ENCODE measurements at places on chromosomes 6 and 20.

DNA sequence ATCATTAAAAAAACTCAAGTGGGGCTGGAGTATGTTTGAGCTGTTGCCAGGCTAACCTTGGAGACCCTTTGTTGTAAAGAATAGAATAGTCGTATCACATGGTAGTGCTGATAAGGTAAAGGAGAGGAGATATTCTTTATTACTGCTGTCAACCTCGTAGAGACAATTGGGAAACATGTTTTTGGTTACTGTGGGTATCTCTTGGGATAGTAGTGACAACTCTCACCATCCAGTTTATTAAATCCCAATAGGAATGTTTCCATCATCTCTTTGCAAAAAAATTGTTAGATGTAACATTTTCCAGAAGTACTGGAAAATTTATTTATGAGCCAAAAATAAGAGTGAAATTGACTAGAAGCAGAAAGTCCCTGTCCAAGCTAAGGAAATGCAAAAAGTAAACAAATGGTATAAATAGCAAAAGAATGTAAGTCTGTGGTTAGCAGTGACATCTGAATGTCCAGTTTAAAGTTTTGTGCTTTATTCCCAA, 829.3 kb upstream of the CITED2 start:
- DNase-seq: no peak

DNA sequence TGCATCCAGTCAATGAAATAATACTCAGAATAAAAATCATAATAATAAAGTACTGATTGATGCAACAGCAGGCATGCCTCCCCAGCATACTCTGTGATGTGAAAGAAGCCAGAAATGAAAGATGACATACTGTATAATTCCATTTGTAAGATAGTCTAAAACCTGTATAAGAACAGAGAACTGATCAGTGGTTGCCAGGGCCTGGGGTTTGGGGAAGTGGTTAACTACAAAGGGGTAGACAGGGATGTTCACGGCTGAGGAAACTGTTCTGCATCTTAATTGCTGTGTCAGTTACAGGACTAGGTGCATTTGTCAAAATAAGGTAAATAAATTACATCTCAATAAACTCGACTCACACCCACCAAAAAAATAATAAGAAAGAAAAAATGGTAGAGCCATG, 81.3 kb upstream of the BMP2 start:
- DNase-seq: no peak

DNA sequence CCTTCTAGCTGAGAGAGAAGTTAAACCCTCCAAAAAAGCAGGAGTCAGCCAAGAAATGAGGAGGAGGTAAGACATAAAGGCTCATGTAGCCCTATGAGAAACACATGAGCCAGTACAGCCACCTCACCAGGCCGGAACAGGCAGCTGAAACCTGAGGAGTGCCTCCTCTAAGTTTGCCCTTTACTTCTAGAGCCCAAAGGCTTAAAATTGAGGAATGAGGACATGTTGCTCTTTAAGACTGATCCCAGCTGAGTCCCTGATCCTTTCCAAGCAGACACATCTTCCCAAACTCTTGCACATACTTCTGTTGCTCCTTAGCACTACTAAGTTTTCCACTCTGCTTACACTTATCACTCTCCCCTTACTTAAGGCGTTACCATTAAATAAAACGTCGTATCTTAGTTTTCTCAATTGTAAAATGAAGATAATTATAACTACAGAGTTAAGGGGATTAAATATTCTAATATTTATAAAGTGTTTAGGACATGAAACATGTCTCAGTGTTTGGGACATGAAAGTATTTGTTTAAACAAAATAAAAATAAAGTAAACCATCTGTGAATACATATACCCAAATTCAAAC, 124.0 kb downstream of the OGFRL1 start:
- DNase-seq: no peak

- no peak for DNase-seq
These were observed 216.5 kb downstream of the SYNE1 start for GRCh38 chr6:152420696-152421095.

- no peak for DNase-seq
These were observed 71.5 kb upstream of the HDAC2 start for GRCh38 chr6:114042267-114043016.

GRCh38 chr20:32559753-32560380, 25.3 kb downstream of the NOL4L start:
- DNase-seq: no peak

GRCh38 chr6:26056583-26057350, 30.5 kb upstream of the HFE start:
- no peak for DNase-seq

- DNase-seq: no peak
These were observed 593.1 kb upstream of the GJE1 start for GRCh38 chr6:141539617-141540016.

DNA sequence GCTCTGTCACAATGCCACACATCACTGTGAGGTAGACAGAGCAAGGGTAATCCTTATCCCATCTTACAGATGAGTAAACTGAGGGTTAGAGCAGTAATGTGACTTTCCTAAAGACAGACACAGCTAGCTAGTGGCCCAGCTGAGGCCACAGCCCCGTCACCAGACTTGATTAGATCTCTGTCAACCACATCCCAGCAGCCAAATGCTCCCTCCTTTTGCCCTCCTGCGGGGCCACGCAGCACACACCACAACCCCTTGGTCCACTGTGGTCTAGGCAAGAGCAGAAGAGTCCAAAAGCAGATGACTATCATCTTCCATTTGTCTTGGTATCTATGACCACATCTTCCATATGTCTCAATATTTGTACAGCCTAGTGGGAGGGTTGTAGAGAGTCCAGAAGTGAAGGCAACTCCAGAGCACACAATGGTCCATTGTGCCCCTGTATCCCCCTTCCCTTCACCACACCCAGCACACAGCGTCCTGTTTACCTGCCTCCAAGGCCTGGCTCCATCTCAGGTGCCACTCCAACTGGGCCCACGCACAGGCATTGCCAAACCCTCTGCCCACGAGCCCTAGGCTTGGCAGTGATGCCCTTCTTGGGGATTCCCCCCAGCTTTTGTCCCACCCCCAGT, 47.1 kb upstream of the FOXP4 start:
- no peak for DNase-seq

GRCh38 chr6:75551367-75551952, 50.2 kb upstream of the SENP6 start:
- no peak for DNase-seq

DNA sequence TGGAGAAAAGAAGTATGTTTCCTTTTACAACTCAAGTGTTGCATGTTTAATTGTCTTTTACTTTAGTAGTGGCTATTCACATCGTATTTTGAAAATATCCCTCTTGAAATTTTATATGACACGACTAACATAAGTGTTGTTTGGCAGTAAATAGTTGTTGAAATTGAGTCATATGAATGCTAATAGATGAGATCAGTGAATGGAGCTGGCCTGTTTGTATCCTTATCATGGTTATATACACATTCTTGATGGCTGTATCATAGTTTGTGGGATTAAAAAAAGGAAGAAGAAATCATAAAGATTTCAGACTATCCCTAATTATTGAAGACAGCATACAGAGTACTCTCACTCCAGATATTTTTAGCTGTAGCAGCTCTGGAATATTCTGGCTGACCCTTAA, 8.2 kb upstream of the RAE1 start:
- no peak for DNase-seq

- no peak for DNase-seq
These were observed 721.4 kb downstream of the CBLN4 start for GRCh38 chr20:55283889-55284288.

DNA sequence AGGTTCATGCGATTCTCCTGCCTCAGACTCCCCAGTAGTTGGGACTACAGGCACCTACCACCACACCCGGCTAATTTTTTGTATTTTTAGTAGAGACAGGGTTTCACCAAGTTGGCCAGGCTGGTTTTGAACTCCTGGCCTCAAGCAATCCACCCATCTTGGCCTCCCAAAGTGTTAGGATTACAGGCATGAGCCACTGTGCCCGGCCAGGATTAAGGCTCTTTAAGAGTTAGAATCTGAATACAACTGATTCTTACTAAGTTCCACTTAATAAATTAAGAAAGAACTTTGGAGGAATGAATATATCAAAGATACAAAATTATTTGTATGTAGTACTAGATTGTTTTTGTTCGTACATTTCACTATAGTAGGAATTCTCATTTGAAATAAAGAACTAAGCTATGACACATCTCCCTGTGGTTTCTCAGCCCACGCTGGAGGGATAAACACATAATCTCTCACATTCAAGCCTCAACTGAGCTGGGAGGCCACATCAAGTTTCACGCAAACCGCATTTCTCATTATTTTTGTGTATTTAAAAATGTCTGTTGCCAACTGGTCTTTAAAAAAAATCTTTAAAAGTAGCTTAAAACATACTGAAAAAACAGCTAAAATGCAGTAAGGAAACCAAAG, 34.2 kb downstream of the DTNBP1 start:
- peak; percentile 64 for DNase-seq

- DNase-seq: no peak
These were observed 13.4 kb downstream of the RFPL4B start for GRCh38 chr6:112360498-112360897.

DNA sequence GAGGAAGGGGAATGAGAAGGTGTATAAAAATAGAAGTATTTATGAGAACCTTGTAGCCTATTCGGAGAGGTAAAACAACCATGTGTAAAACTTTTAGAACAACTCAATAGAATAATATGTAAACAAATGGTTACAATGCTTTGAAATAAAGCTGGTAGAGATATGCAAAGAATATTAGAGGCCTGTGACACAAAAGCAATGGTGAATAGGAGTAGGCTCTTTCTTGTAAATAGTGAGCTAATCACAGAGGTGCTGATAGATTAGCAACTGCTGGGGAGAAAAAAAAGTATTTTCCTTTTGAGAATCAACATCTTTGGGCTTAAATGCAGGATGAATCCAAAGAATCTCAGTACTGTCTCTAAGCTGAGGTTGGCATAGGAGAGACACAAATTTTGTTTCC, 7.0 kb downstream of the TMEM200A start:
- no peak for DNase-seq

GRCh38 chr6:127590344-127590743, 13.4 kb downstream of the C6orf58 start:
- DNase-seq: no peak

- peak; percentile 65 for DNase-seq
These were observed 117.3 kb downstream of the OPRM1 start for GRCh38 chr6:154156135-154156896.

DNA sequence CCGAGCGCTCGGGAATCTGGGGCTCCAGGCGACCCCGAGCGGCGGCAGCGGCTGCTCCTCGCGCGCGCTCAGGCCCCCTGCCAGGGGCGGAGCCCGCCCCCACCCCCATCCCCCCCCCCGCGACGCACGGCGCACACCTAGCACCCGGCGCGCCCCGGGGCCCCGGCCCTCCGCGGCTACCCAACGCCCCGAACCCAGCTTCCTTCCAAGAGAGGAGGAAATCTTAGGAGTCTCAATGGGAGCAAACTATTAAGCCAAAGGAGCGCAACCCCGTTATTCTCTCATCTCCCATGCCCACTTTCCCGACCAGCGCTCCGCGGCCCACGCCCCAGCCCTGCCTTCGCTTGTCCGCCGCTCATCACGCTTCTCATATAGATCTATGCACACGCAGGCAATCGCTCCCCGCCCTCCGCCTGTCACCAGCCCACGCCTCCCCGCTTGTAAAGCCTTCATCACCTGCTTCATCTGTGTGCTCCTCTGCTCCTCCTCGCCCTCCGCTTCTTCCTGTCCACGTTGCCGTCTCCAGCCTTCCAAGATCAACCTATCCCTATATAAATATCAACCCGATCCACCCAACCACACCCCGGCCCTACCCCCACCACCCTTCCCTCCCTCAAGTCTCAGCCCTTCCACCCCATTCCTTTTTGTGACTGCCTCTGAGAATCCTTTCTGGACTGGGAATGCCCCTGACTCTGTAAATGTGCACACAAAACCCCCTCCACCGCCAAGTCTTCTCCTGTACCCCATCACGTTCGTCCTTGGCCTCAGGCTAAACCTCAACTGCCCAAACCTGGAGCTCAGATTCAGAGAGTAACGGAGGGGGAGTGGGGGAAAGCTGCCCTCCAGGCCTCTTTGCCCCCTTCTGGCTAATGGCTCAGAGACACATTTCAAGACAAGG, at the start of gene DLK2:
Gene DLK2, minus strand, starts transcription at position 18 of the 898 bp plus-strand sequence. CDS start 723 bp downstream, outside the sequence.
- peak; percentile 58 for DNase-seq

- DNase-seq: no peak
These were observed 79.2 kb upstream of the MPC1 start for GRCh38 chr6:166461821-166462460.

GRCh38 chr6:116247285-116247684, 6.6 kb downstream of the TSPYL4 start:
- no peak for DNase-seq

- peak; percentile 55 for DNase-seq
These were observed at the start of gene UST for GRCh38 chr6:148746363-148747144. Gene UST, plus strand, starts transcription at chr6:148747030. Its CDS starts 401 bp downstream, at chr6:148747431.

- no peak for DNase-seq
These were observed 1.8 kb downstream of the ENTPD6 start for GRCh38 chr20:25197183-25197869.

DNA sequence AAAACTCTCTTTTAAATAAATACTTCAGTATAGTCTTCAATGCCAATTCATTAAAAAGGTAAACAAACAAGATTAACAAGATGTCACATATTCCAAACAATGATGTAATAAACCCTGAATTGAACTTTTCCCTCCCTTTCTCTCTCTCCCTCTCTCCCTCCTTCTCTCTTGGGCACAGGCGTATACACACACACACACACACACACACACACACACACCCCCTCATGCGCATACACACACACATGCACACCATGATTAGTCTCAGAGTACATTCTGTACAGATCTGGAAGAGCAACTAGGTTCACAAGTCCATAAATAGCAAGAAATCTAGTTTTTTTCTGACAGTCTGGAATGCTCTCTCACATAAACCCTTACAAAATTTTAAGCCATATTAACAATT, 128.3 kb downstream of the DST start:
- no peak for DNase-seq

DNA sequence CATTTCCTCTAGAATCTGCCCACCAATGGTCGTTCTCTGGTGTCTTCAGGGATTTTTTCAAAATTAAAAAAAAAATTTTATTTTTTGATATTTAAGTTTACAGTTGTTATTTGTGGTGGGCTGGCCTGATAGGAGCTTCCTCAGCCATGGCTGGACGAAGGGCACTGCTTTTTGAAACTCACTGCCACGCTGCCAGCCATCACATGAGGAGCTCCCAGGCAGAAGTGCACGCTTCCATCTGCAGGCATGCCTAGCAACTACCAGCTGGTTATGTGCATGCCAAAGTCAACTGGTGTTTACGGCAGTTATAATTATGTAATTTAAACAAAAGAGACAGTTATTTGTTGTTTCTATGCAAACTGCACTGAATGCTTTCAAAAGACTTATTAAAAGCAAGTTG, 105.1 kb downstream of the IRF4 start:
- DNase-seq: no peak

GRCh38 chr6:137875058-137875520, 8.0 kb downstream of the TNFAIP3 start:
- no peak for DNase-seq

GRCh38 chr20:37670351-37670791, 23.5 kb upstream of the CTNNBL1 start:
- no peak for DNase-seq

GRCh38 chr6:108591040-108591816, 30.5 kb downstream of the FOXO3 start:
- DNase-seq: no peak

DNA sequence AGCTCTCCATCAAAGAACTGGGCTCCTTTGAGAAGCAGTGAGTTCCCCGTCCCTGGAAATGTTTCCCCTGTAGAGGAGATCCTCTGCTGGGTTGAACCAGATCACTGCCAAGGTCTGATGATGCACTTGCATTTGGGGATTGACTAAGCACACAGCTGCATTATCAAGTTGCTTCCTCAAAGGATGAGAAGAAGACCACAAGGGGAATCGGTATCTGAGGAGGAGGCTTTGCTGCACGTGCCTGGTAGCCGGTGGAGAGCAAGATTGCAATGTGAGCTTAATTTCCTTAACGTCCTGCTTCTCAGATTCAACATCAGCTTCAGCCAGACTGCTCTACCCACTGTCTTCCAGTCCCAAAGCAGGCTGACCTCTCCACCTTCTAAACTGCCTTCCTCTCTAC, 128.8 kb upstream of the STMND1 start:
- DNase-seq: no peak
